ENCODE measurements at places on chromosomes 1 and 21.

DNA sequence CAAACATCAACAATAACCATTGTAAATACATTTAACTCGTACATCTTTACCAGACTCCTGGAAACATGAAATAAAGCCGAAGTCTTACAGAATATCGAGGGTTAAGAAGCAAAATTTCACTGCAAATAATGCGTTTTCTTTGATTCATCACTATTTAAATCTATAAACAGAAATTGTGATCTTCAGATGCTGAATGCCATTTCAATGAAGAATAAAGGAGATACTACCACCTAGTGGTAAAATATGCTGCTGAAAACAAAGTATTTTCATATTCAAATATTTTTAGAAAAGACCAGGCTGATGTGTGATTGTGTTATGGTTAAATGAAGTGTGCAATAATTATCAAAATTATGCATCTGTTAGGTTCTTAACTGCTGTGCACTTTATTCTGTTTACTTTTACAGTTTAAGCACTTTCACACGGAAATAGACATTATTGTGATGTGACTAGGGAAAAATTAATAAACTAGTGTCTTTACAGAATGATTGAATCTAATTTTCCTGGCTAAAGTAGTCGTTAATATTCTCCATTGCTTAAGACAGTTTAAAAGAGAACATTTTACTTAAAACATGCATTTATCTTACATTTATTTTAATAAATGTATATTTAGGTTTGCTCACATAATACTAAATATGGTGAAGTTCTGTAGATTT is 1093.1 kb downstream of the MRPL39 start:
- no peak for DNase-seq

DNA sequence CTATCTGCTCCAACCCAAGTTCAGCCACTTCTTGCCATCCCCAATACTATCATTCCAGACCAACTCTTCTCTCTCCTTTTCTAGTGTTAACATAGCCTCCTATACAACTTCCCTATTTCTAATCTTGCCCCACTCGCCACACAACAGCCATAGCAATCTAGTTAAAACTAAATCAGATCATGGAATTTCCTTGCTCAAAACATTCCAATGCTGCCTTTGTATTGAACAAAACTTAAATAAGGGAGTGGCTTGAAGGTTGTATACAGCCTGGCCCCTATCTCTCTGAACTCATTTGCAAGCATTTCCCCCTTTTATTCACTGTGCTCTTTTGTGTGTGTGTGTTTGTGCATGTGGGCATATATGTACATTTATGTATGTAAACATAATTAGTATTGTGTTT is 118.1 kb upstream of the SGIP1 start:
- DNase-seq: no peak

DNA sequence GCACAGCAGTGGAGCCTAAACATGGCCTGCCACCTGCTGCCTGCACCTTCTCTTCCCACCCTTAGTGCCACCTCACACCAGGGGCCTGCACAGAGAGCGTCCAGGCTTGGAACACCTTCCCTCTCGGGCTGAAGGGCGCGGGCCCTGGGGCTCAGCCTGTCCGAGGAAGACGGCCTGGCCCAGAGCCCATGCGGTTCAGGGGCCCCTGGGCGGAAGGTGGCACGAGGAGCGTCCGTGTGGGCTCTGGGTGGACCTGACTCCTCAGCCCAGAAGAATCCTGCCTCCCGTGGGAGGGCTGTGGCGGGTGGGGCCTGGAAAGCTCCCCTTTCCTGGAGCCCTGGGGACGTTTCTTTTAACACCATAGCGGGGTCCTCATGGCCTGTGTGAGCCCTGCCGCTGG is 19.4 kb downstream of the DFFB start:
- DNase-seq: no peak

GRCh38 chr1:153532181-153532580 is 3.6 kb downstream of the S100A6 start:
- DNase-seq: no peak

- no peak for DNase-seq
Observed at GRCh38 chr1:46301808-46302640, 1.4 kb downstream of the LRRC41 start.

GRCh38 chr1:160410406-160411005 is 10.1 kb downstream of the VANGL2 start:
- DNase-seq: no peak

- peak; percentile 42 for DNase-seq
Observed at GRCh38 chr1:70051926-70052325, 153.5 kb downstream of the LRRC40 start.

DNA sequence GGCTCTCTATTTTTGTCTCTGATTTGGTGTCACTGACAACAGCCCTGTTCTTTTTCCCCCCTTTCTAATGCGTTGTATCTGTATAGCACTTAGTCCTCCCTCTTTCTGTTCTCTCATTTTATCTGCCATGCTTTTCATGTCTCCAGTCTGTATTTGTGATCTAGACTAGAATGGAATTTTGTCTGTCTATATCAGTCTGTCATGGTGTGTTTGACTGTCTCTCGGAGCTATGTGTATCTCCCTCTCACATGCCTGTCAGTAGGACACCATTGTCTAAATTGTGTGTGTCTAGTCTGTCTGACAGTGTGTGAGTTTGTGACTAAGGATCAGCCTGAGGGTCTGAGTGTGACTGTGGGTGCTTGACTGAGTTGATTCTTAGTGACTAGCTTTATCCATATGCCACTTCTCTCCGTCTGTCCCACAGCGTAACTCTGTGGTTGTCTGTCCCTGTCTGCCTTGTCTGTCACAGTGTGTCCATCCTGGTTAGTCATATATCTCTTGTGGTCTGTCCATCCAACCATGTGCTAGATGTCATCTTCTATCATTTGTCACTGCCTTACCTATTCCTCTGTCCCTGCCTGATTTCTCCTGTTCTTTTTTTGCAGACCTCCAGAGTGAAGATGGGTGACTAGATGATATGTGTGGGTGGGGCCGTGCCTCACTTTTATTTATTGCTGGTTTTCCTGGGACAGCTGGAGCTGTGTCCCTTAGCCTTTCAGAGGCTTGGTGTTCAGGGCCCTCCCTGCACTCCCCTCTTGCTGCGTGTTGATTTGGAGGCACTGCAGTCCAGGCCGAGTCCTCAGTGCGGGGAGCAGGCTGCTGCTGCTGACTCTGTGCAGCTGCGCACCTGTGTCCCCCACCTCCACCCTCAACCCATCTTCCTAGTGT is 1.4 kb upstream of the B4GALT2 start:
- no peak for DNase-seq

GRCh38 chr21:41024746-41025254 is 143.2 kb upstream of the BACE2 start:
- DNase-seq: no peak

- DNase-seq: no peak
Observed at GRCh38 chr1:104624538-104624937, 874.8 kb downstream of the AMY1C start.

DNA sequence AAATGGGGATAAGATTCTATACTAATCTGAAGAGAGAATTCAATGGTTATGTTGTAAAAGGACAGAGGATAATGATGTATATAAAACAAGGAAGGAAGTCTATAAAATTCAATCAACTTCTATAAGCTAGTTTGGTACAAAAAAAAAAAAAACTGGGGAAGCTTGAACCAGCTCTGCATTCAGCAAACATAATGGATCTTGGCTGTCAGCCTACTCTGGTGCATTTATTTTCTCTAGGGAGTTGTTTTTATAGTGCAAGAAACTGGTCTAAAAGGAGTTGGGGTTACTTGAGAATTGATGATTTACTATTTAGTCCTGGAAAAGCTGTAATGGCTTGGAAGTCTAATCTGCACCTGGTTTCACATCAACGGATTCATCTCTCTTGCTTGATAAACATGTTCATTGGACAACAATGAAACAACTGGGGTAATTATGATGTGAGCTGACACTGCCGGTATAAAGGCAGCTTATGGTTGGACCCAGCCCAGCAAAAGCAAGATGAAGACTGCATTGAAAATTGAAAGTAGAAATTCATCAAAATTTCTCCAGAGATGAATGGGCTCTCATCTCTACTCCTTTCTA is 199.4 kb upstream of the NRIP1 start:
- DNase-seq: no peak

- no peak for DNase-seq
Observed at GRCh38 chr1:208533746-208534598, 289.8 kb upstream of the PLXNA2 start.

- peak; percentile 72 for DNase-seq
Observed at GRCh38 chr1:199163670-199164069, 524.8 kb downstream of the PTPRC start.

GRCh38 chr21:21458124-21458631 is 460.0 kb downstream of the NCAM2 start:
- no peak for DNase-seq

- DNase-seq: peak; percentile 14
Observed at GRCh38 chr21:42258150-42258884, 39.4 kb downstream of the ABCG1 start.

- no peak for DNase-seq
Observed at GRCh38 chr1:162232034-162232711, 144.5 kb downstream of the SPATA46 start.

DNA sequence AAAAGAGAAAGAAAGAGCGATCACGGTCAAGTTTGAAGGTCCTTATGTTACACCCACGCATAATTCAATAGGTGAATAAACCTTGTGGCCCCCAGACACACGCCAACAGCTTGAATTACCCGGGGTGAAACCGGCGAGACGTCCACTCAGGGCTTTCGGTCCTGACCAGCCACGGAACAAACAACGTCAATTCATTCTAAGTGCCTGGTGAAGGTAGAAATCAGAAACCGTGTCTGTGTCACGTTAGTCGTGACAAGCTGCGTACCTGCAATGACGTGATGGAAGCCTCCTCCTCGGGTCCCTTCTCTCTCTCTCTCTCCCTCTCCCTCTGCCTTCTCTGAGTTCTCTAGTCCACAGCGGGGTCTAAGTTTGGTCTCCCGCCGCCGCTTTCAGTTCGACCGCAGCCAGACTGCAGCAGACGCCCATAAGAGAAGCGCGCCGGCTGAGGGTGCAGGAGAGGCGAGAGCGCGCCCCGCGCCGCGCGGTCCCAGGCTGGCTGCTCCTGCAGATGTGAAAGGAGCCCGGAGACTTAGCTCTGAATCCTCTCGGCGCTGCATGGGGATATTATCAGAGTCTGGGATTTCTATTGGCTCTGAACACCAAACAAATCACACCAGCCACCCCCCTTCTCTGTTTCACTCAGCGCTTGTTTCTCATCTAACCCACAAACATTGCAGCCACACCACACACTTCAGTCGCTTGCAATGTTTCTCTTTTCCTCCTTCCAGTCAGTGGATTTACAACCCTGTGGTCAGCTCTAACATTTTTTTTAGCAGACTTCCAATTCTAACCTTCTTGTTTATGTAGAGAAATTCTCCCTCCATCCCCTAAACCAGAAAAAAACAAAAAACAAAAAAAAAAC is at the start of gene GREM2:
GREM2 (minus strand) TSS at position 537 of the 862 bp plus-strand sequence. CDS start 118,680 bp downstream, outside the sequence.
- no peak for DNase-seq

- DNase-seq: no peak
Observed at GRCh38 chr1:62536865-62537264, 60.5 kb upstream of the ANGPTL3 start.

DNA sequence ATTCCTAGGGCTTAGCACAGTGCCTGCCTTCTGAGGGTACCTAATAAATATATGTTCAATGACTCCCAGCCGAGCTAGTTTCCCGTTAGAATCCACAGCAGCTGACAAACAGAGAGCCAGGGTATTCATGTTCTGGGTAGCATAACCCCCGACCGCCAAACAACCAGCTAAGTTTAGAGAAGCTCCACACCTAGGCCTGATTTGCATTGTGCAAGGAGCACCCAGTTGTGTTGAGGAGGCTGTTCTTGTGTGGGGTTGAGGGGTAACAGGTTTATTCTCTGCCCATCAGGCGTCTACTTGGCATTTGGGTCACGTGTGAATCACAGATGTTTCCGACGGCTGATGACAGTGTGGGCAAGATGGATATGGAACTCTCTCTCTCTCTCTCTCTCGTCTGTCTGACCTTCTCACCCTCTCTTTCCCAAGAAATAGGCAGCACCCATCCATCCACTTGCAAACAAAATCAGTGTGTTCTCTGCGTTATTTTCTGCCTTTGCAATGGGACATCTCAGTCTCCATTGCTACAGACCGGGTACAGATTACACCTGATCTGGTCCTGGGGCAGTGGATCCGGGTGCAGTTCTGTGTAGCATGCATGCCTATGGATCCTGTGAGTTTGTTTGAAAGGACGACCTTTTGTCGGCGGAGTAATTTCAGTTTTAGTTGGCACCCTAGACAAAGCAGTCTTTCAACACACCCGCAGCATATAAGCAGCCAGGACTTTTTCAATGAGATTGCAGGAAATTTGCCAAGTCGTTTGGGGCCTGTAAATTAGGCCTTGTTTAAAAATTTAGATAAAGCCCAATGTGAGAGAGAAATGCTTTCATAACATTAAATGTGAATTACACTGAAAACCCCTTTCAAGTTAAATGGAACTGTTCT is 29.4 kb downstream of the KAZN start:
- no peak for DNase-seq

DNA sequence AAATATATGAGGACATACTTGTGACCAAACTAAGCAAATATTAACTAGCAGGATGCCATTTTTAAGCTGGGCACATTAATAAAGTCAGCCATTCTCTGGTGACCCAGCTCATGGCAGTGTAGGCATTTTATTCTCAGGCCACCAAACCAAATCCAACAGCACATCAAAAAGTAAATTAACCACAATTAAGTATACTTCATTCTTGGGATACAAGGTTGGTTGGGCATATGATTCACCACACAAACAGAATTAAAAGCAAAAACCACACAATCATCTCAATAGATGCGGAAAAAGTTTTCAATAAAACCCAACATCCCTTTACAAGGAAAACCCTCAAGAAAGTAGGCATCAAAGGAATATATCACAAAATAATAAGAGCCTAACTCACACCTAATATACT is 101.3 kb downstream of the FAF1 start:
- no peak for DNase-seq

DNA sequence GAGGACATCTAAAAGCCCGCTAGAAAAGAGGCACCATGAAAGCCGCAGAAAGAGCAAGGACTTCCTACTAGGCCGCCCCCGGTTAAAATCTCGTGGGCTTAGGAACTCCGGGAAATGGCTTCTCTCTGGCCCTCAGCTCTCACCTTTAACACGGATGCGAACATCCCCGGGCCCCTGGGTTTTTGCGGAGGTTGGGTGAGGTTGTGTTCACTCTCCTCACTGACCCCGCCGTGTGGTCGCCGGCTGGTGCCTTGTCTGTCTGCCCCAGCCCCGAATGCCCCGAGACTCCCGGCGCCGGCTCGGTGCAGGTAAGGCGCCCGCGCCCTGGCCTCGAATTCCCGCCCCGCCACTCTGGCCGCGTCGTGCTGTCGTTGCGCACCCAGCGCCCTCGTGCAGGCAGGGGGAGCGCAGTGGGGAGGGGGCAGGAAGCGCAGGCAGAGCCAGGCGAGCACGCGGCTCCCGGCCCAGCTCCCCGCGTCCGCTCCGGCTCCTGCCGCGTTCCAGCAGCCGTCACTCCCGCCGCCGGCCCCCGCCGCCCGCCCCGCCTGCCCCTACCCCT is at the start of gene SHISAL2A:
SHISAL2A (plus strand) TSS at position 437 of the 559 bp plus-strand sequence. CDS start 326 bp downstream, outside the sequence.
- no peak for DNase-seq

Measured in SK-N-MC (cell line).